Left renal cortex interstitium (tissue), 4 donors: ENCODE measurements at places on chromosomes 6 and 20.

DNA sequence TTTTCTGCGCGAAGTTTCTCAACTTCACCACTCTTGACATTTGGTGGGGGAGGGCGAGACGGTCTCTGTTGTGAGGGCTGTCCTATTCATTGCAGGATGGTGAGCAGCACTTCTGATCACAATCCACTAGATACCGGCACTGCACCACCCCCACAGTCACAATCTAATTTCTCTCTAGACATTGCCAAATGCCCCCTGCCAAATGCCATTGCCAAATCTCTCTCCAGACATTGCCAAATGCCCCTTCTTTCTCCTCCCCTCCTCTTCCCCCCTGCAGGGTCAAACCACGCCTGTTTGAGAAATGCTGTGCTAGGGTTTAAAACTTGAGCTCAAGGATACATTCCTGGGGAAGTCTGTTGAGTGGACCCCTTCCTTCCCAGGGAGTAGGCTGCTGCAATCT lies 603.5 kb upstream of the CDH4 start:
- no peak for DNase-seq

- DNase-seq = no peak
Observed at GRCh38 chr20:52752023-52752422, 220.1 kb upstream of the TSHZ2 start.

GRCh38 chr6:37088897-37089296 lies 81.1 kb upstream of the PIM1 start:
- no peak for DNase-seq

- no peak for DNase-seq
Observed at GRCh38 chr20:35490736-35491181, 35.4 kb downstream of the CEP250 start.
